Activated CD4-positive, alpha-beta memory T cell treated with anti-CD3 and anti-CD28 coated beads for 36 hours (primary cell): ENCODE measurements at places on chromosomes 7 and 10. TPM values are rescaled to one million over a fixed set of nuclear protein-coding genes. Genes with fewer than 3 reads are reported as not detected.

- H3K27me3 ChIP-seq: peaks cover 8% of the 10 kb centered on the region
- no peaks in the 10 kb centered on the region for H3K36me3 ChIP-seq
- DNase-seq: no peak
- no peak overlapping the region for H3K4me3 ChIP-seq
These were observed 93.9 kb downstream of the CHN2 start for GRCh38 chr7:29288181-29289091.

DNA sequence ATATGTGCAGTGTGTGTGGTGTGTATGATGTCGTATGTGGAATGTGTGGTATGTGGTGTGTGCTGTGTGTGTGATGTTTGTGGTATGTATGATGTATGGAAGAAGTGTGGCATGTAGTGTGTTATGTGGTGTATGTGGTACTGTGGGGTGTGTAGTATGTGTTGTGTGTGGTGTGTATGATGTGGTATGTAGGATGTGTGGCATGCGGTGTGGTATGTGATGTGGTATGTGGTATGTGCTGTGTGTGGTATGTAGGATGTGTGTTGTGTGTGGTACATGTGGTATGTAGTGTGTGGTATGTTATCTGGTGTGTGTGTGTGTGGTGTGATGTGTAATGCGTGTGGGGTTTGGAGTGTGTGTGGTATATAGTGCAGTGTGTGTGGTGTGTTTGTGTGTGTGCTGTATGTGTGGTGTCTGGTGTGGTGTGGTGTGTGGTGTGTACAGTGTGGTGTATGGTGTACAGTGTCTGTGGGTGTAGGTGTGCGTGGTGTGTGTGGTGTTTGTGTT is 129.6 kb downstream of the ATP6V0E2 start:
- DNase-seq: no peak
- H3K27ac ChIP-seq: no peak overlapping the region
- H3K4me3 ChIP-seq: no peak overlapping the region
- no peaks in the 10 kb centered on the region for H3K4me1 ChIP-seq
- no peaks in the 10 kb centered on the region for H3K36me3 ChIP-seq
- H3K27me3 ChIP-seq: no peaks in the 10 kb centered on the region

DNA sequence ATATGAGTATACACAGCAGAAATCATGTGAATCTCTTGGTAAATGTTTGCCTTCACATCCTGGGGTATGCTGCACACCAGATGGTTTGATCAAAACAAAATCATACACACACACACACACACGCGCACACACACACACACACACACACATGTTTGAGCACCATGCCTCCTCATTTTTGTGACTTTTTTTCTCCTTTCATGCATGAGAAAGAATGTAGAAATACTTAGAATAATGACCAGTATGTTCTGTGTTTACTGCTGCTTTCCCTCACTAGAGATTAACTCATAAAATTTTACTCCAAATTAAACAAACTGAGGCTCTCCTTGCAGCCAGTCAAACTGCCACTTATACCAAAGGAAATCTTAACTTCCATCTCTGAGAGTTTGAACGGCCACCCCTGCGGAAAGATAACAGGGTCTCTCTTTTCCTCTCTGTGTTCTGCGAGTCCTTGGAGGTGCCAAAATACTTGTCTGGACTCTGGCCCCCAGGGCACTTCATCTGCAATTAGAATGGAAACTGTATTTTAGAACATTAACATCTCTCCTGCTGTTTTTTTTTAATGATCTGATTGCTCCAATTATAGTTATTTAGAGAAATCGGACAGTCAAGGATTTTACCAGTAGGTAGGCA is 320.8 kb upstream of the NFE2L3 start:
- no peaks in the 10 kb centered on the region for H3K36me3 ChIP-seq
- no peak for DNase-seq
- H3K4me3 ChIP-seq: no peak overlapping the region
- no peaks in the 10 kb centered on the region for H3K27me3 ChIP-seq
- no peaks in the 10 kb centered on the region for H3K4me1 ChIP-seq

DNA sequence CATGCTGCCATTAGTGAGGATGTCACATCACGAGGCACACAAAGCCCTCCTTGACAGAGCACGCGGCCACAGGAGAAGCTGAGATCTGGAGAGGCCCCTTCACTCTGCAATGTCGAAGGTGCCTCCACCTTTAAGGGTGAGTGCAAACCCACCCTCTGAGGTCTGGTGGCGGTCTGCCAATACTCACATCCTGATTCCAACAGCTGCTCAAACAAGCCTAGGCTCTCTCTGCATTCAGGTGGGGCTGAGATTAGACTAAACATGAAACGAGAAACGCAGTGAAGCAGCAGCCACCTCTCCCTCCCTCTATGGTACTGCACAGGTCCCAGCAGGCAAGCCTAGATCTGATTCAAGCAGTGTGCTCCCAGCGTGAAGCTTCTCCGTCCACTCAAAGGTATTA is 151.8 kb downstream of the TCERG1L start:
- H3K27ac ChIP-seq: no peak overlapping the region
- H3K36me3 ChIP-seq: no peaks in the 10 kb centered on the region
- no peak overlapping the region for H3K4me3 ChIP-seq
- no peaks in the 10 kb centered on the region for H3K4me1 ChIP-seq
- no peak for DNase-seq

- DNase-seq: no peak
- no peaks in the 10 kb centered on the region for H3K27me3 ChIP-seq
- no peak overlapping the region for H3K4me3 ChIP-seq
- H3K4me1 ChIP-seq: no peaks in the 10 kb centered on the region
These were observed 51.3 kb downstream of the PFKP start for GRCh38 chr10:3118641-3119091.

The EN2 gene
- not detected for total RNA-seq

DNA sequence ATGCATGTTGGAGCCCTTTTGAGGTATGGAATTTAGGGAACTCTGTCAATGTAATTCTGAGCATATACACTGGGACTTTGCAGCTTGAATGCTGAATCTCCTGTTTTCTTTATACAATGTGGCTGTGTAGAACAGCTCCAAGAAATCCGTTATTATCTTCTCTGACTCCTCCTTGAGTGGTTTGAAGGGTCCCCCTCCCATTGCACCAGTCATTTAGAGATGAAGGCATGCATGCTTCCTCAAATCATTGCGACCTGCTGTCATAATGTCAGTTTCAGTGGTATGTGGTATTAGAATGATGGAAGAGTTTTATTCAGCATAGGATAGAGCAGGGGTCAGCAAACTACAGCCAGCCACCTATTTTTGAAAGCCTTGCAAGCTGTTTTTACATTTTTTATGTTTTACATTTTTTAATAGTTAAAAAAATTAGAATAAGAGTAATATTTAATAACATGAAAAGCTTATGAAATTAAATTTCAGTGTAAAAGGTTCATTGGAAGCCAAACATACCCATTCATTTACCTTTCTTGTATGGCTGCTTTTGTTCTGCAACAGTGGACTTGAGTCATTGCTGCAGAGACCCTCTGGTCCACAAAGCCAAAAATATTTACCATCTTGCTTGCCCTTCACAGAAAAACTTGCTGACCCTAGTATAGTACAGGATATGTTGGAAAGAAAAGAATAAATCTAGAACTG is 8.1 kb downstream of the STK17A start:
- H3K4me3 ChIP-seq: peak overlapping the region; percentile 28
- peak overlapping the region; percentile 75 for H3K27ac ChIP-seq
- no peaks in the 10 kb centered on the region for H3K27me3 ChIP-seq
- peaks cover 83% of the 10 kb centered on the region for H3K4me1 ChIP-seq
- H3K36me3 ChIP-seq: peaks cover 10% of the 10 kb centered on the region
- peak; percentile 68 for DNase-seq

GRCh38 chr10:11397980-11398580 is 213.4 kb downstream of the USP6NL start:
- H3K27me3 ChIP-seq: no peaks in the 10 kb centered on the region
- DNase-seq: no peak
- no peak overlapping the region for H3K4me3 ChIP-seq
- H3K36me3 ChIP-seq: peaks cover 1% of the 10 kb centered on the region
- peaks cover 21% of the 10 kb centered on the region for H3K4me1 ChIP-seq

GRCh38 chr10:56844978-56845529 is 484.0 kb upstream of the ZWINT start:
- H3K27me3 ChIP-seq: no peaks in the 10 kb centered on the region
- no peak overlapping the region for H3K27ac ChIP-seq
- H3K4me3 ChIP-seq: no peak overlapping the region
- DNase-seq: no peak
- no peaks in the 10 kb centered on the region for H3K4me1 ChIP-seq

GRCh38 chr7:4738711-4739527 is 36.5 kb upstream of the AP5Z1 start:
- H3K27ac ChIP-seq: peak overlapping the region; percentile 75
- H3K4me1 ChIP-seq: peaks cover 29% of the 10 kb centered on the region
- peak; percentile 35 for DNase-seq
- H3K27me3 ChIP-seq: no peaks in the 10 kb centered on the region
- peaks cover 8% of the 10 kb centered on the region for H3K36me3 ChIP-seq
- H3K4me3 ChIP-seq: peak overlapping the region; percentile 40

The NEBL gene
- not detected for total RNA-seq

- H3K4me1 ChIP-seq: peaks cover 10% of the 10 kb centered on the region
- no peak overlapping the region for H3K4me3 ChIP-seq
- H3K27me3 ChIP-seq: peaks cover 66% of the 10 kb centered on the region
These were observed 3.7 kb upstream of the HOXA10 start for GRCh38 chr7:27177795-27178320.

DNA sequence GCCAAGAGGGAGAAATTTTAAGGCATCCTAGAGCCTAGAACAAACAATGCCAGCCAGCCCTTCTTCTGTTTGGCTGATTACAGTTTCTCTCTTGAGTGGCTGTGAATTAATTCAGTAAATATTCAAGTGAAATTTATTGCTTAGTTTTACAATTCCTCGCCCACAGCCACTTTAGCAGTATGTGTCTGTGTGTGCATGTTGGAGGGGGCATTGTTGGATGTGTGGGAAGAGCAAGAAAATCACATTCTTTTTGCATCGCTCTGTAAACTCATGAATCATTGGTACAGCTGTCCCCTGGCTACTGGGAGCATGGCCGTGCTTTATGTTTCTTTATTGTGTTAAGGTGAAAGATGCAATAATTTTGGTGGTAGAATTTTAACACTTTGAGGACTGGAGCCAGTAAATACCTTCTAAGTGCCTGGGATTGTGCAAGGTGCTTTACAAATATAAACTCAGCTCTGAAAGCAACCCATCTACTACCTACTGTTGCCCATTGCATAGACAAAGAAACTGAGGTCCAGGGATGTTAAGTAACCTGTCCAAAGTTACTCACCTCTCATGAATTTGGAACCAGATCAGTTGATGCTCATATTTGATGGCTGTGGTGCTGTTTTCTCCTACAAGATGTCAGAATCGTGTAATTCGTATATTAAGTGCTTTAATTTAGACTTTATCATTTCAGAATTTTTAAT is 89.9 kb upstream of the BTBD16 start:
- H3K36me3 ChIP-seq: no peaks in the 10 kb centered on the region
- H3K27ac ChIP-seq: no peak overlapping the region
- H3K4me1 ChIP-seq: no peaks in the 10 kb centered on the region
- H3K4me3 ChIP-seq: no peak overlapping the region
- no peaks in the 10 kb centered on the region for H3K27me3 ChIP-seq

GRCh38 chr10:117755659-117756014 is 213.1 kb downstream of the EMX2 start:
- peaks cover 9% of the 10 kb centered on the region for H3K27me3 ChIP-seq
- no peaks in the 10 kb centered on the region for H3K4me1 ChIP-seq
- DNase-seq: no peak
- H3K4me3 ChIP-seq: no peak overlapping the region

DNA sequence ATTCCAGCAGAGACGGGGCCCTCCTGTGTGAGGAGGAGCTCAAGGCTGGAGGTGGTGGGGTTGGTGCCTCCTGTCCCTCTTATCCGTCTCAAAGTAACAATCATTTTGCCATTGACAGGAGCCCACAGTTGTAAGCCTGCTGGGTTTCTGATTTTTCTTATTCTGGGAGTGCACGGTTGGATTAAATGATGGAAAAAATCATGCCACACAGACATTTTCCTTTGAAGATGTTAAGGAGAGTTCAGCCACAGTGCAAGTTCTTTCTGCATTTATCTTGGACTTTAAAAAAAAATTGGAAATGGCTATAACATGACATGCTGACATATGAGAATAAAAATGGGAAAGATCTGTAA is 8.4 kb upstream of the LYZL1 start:
- no peaks in the 10 kb centered on the region for H3K27me3 ChIP-seq
- no peak overlapping the region for H3K4me3 ChIP-seq
- H3K27ac ChIP-seq: no peak overlapping the region
- no peaks in the 10 kb centered on the region for H3K36me3 ChIP-seq
- no peaks in the 10 kb centered on the region for H3K4me1 ChIP-seq
- no peak for DNase-seq

The PDLIM1 gene
- total RNA-seq: 0.92 TPM

- no peak overlapping the region for H3K27ac ChIP-seq
- no peak for DNase-seq
- no peak overlapping the region for H3K4me3 ChIP-seq
- H3K4me1 ChIP-seq: peaks cover 2% of the 10 kb centered on the region
These were observed 39.8 kb downstream of the BRI3 start for GRCh38 chr7:98321301-98321700.

DNA sequence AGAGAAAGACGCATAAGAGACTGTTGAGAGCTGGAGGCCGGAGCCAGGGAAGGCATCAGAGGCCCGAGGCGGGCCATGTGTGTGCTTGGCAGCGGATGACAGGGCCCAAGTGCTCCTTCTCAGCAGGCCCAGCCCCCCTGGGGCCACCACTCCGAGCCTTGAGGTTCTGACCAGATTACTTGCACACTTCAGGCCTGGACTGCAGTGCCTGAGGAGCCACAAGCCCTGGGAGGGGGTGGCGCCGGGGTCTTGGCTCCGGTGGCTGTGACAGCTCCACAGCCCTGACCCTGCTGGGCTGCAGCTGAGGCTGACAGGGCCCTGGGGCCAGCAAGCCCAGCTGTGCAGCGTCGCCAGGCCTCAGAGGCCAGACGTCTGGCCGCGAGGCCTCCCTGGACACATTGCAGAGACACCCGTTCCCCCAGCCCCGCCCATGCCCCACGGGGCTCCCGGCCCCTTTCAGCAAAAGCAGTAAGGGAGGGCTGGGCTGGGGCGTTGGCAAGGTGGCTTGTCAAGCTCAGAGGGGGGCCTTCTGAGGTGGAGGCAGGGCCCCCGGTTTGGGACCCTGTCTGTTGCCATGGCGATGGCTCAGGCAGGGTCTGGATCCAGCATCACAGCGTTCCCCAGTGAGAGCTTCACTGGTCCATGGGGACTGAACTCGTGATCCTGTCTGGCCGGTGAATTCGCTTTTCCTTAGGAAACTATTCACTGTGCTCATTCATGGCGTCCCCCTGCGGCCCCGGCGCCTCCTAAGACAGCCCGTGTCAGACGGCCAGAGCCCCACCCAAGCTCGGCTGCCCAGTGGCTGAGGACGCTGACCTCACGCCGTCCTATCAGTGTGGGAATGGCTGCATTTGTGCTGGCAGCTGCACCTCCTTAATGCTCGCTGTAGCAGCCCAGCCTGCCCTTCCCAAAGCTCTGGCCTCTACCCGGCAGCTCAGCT is 5.7 kb downstream of the ELN start:
- H3K27ac ChIP-seq: no peak overlapping the region
- no peak overlapping the region for H3K4me3 ChIP-seq
- H3K4me1 ChIP-seq: peaks cover 3% of the 10 kb centered on the region
- no peaks in the 10 kb centered on the region for H3K36me3 ChIP-seq
